HFFc6 (cell line): ENCODE measurements at places on chromosomes 5 and 9. TPM values are rescaled to one million over a fixed set of nuclear protein-coding genes. Genes with fewer than 3 reads are reported as not detected.

FRMPD1 gene
- total RNA-seq, result not detected in 3 replicates

ADCY2 gene
- not detected in 3 replicates for total RNA-seq

C9orf152 gene
- not detected in 3 replicates for total RNA-seq

PCDHB7 gene
- 0.46 and 0.78 TPM in 2 replicates for total RNA-seq

NUDT12 gene
- total RNA-seq, result 5.6 to 9.1 TPM (median 7.6 TPM) in 3 replicates

DNAI1 gene
- total RNA-seq, result not detected in 3 replicates

MSMP gene
- total RNA-seq, result not detected in 3 replicates

PDGFRB gene
- total RNA-seq, result 126 to 176 TPM (median 166 TPM) in 3 replicates

ATP6V1G1 gene
- total RNA-seq, result 84.1 and 107 TPM in 2 replicates

CPLANE1 gene
- 11.2 to 12.5 TPM (median 11.9 TPM) in 3 replicates for total RNA-seq

PCDHGB2 gene
- 4.4 and 9.6 TPM in 2 replicates for total RNA-seq

IFNE gene
- 0.84 to 1.6 TPM (median 1.4 TPM) in 3 replicates for total RNA-seq

PCDHA13 gene
- total RNA-seq, result not detected in 3 replicates

IL7R gene
- total RNA-seq, result 39.4 to 58.7 TPM (median 42.9 TPM) in 3 replicates

SEMA6A gene
- total RNA-seq, result 0.18 to 0.55 TPM (median 0.53 TPM) in 3 replicates

SLC6A19 gene
- not detected in 3 replicates for total RNA-seq

SPINK7 gene
- total RNA-seq, result not detected in 3 replicates

OR1J2 gene
- not detected in 3 replicates for total RNA-seq

FAM151B gene
- total RNA-seq, result 2.0 and 2.5 TPM in 2 replicates

FAM153A gene
- total RNA-seq, result not detected in 2 replicates

PTGER4 gene
- 1.4 and 3.4 TPM in 2 replicates for total RNA-seq

LCN1 gene
- 0.46 TPM in 1 of 3 replicates, not detected in the others for total RNA-seq

KCNIP1 gene
- total RNA-seq, result not detected in 2 replicates

OTP gene
- total RNA-seq, result not detected in 2 replicates

FOXD1 gene
- 39.1 to 50.4 TPM (median 45.9 TPM) in 3 replicates for total RNA-seq

CDC14B gene
- total RNA-seq, result 12.4 to 14.3 TPM (median 14.3 TPM) in 3 replicates

KCNT1 gene
- total RNA-seq, result not detected in 3 replicates

THBS4 gene
- total RNA-seq, result 0.24 to 0.35 TPM in 2 of 3 replicates, not detected in the other

DMRT3 gene
- total RNA-seq, result not detected in 3 replicates

HAPLN1 gene
- 8.4 to 118 TPM (median 18.8 TPM) in 3 replicates for total RNA-seq

BTNL8 gene
- total RNA-seq, result not detected in 2 replicates

PRDM9 gene
- not detected in 3 replicates for total RNA-seq

TMEM38B gene
- total RNA-seq, result 9.7 and 11.9 TPM in 2 replicates

CCDC192 gene
- total RNA-seq, result not detected in 3 replicates

TTLL11 gene
- 7.6 to 8.3 TPM (median 8.1 TPM) in 3 replicates for total RNA-seq
